ENCODE measurements at places on chromosomes 7 and 10.

GRCh38 chr7:19772841-19773760, at the start of gene TMEM196:
Gene TMEM196, minus strand, starts transcription at chr7:19773617. Its CDS starts 921 bp downstream, at chr7:19772696.
- DNase-seq, result no peak

- DNase-seq, result no peak
These were observed 173.9 kb downstream of the TNS3 start for GRCh38 chr7:47407821-47408674.

GRCh38 chr10:51821045-51821444, 121.7 kb upstream of the CSTF2T start:
- DNase-seq, result no peak

DNA sequence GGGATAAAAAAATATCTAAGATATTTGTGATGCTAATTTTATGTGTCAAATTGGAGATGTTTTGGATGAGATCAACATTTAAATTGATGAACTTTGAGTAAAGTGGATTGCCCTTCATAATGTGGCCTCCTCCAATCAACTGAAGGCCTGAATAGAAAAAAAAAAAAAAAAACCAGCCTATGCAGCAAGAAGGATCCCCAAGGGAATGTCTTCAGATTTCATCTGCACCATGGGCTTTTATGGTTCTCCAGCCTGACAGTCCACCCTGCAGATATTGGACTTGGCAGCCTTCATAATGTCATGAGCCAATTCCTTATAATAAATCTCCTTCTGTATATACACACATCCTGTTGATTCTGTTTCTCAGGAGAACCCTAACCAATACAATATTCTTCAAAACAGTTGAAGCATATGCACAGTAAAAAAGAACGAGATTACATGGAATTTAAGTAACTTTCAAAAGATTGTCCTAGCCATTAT, 316.9 kb upstream of the PLXDC2 start:
- DNase-seq, result no peak

DNA sequence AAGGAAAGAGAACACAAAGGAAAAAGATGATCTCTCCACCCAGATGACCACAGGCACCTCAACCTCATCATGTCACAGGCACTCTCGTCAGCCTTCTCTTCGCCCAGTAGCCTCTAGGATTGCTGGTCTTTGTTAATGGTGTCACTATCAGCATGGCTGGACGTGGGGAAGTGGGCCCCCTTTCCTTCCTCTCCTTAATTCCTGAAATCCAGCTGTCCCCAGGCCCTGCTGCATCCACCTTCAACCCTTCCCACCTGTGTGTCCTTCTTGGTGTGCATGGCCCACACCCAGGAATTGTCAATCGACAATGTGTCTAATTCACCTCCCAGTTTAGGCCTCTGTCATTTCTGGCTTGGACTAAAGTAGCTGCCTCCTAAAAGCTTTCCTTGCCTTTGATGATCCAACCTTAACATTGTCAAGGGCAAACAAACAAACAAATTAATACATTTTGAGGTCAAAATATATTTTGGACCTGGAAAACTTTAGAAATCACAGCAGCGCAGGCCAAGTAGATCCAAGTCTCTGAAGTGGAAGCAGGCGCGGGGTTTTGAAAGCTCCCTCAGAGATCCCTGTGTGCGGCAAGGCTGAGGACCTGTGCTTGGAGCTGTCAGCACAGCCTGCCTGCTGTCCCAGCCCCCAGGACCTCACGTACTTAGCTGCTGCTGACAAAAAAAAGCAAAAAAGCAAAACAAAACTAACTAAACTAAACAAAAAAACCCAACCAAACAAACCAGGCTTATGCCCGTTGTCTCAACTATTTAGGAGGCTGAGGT, 193.3 kb upstream of the LYZL2 start:
- DNase-seq, result no peak

GRCh38 chr10:75146780-75147179, 35.3 kb downstream of the SAMD8 start:
- DNase-seq, result no peak

DNA sequence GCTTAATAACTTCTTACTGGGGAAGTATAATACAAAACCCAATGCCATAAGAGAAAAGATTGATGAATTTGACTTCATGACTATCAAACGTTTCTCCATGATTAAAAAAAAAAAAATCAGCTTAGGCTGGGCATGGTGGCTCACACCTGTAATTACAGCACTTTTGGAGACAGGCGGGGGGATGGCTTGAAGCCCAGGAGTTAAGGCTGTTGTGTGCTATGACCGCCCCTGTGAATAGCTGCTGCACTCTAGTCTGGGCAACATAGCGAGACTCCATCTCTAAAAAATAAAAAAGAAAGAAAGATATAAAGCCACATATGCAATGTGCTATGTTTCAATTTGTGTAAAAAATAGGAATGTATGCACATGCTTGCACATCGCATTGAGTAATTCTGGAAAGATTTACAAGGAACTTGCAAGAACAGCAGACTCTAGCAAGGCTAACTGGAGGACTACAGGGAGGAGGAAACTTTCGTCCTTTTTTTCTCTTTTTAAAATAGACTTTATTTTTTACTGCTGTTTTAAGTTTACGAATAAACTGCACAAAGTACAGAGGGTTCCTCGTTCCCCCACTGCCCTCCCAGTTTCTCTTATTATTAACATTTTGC, 10.3 kb upstream of the RARRES2 start:
- no peak for DNase-seq

DNA sequence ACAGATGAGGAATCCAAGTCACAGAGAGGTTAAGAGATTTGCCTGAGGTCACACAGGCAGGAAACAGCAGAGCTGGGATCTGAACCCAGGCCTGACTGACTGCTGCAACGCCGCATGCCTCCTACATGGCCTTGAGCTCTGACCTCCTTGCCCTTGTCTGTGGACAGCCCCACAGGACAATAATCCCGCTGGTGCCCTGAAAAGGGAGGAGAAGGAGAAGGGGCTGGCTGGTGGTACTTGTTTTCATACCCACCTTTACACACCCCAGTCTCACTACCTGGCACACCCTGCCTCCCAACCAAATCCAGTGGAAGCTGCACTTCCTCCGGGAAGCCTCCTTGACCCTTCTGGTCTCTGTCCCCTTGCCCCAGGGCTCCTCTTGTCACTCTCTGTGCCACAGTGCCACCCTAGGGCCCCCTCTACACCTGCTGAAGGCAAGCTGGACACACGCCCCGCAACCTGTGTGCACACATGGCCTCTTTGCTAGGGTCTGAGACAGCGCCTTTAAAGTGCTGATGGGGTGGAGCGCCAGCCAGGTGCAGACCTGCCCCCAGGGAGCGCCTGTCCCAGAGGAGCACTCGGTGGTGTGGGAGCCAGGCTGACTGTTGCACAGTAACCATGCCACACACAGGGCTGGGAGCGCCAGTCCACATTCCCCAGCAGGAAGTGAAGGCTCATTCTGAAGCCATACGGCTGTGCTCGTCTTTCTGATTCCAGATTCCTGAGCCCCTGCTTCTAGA, 38.6 kb downstream of the ZCCHC24 start:
- DNase-seq, result no peak

DNA sequence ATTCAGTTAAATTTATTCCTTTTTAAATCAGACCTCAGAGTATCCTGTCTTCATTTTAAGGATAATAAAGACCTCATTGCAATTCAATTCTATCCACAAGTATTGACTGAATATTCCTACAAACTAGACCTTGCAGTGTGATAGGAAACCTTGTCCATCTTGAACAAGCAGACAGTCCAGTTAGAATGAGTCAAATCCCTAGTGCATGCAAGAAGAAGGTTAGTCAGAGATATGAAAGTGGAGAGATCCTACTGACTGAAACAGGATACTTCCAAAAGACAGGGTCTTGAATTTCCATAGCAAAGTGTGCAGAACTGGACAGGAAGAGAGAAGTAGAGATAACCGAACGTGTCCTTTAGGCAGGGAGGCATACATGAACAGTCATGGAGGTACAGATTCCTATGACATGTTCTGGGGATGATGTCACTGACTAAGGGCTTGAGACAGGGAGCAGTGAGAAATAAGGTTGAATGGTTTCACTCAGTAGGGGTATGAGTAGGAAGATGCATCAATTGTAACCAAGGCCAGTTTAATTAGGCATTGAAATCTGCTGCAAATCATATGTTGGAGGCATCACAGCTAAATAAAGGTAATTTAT, 45.2 kb downstream of the PPP1R3A start:
- DNase-seq, result no peak

Data from CD4-positive, alpha-beta T cell treated with Interleukin-15 for 4 hours (primary cell).